Activated B cell treated with CpG ODN at 0.5 μM for 24 hours (primary cell): ENCODE measurements at places on chromosomes 11 and 22.

DNA sequence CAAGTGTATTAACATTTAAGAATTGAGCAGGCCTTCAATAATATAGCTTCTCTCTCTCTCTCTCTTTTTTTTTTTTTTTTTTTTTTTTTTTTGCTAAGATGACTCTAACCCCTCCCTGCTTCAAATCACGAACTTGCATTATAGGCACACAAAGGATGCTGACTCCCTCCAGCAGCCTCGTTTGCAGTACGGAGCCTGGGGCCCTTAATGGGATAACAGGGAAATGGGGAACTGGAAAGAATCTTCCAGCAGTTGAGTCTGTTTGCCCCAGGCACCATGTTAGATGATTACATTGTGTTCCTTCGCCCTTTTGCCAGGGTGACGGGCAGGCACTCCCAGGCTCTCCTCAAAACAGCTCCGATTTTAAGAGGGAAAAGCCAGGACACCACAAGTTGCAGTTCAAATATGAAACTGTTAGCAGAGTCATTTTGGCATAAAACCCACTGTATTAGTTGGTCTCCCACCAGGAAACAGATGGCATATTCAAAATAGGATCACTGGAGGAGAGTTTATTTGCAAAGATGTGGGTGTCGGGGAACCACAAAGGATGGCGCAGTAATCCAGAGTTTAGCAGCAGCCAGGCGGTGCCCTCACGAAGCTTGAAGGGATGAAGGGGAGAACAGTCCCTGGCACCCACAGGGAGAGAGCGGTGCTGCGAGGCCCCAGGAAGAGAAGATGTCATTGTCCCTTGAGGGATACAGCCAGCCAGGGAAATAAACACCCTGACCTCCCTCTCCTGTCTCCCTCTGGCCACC is 26.5 kb upstream of the TREH start:
- no peak for DNase-seq

- no peak for DNase-seq
Measured at GRCh38 chr22:37432708-37433054, 5.4 kb upstream of the ELFN2 start.

GRCh38 chr11:109858152-109858551 is 235.0 kb upstream of the ZC3H12C start:
- DNase-seq: no peak

- no peak for DNase-seq
Measured at GRCh38 chr11:9951807-9952206, 287.9 kb downstream of the SWAP70 start.

- peak; percentile 70 for DNase-seq
Measured at GRCh38 chr11:45102810-45103621, 43.4 kb upstream of the PRDM11 start.

GRCh38 chr22:25651332-25652085 is 87.0 kb downstream of the GRK3 start:
- DNase-seq: no peak

- no peak for DNase-seq
Measured at GRCh38 chr22:49547751-49548239, 279.9 kb downstream of the BRD1 start.

GRCh38 chr11:44817207-44817949 is 90.6 kb downstream of the TSPAN18 start:
- DNase-seq: no peak

- DNase-seq: no peak
Measured at GRCh38 chr22:30253205-30253852, 6.8 kb upstream of the LIF start.

- no peak for DNase-seq
Measured at GRCh38 chr22:49083607-49084006, 744.1 kb downstream of the BRD1 start.

DNA sequence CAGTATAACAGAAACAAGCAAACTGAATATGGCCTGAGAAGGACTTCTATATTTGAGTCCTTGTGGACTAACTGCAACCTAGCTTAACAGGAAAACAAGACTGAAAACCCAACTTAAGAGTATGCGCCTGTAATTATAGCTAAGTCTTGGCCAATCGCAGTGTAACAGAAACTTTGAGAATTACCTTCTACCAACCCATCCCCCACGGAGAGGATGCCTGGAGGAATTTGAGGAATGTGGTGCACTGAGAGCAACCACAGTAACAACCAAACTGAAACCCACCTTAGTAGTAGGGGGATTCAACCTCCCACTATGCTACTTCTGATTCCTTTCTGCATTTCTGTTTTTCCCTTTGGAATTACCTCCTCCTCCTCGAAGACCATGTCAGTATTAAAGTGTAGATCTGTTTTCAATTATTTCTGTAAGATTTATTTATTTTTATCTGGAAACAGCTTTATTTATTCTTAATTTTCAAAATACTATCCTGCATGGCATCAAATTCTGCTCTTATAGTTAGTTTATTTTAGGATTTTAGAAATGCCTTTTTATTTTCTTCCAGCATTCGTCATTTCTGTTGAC is 393.6 kb downstream of the KCNA4 start:
- no peak for DNase-seq

- DNase-seq: no peak
Measured at GRCh38 chr11:62513626-62514025, 33.0 kb downstream of the AHNAK start.

- DNase-seq: peak; percentile 6
Measured at GRCh38 chr11:1131033-1131911, 26.5 kb upstream of the MUC5AC start.
